Stimulated activated CD8-positive, alpha-beta memory T cell treated with anti-CD3 and anti-CD28 coated beads, Interleukin-15, amount 100 ng/mL, for 48 hours (primary cell): ENCODE measurements at places on chromosomes 4 and X.

DNA sequence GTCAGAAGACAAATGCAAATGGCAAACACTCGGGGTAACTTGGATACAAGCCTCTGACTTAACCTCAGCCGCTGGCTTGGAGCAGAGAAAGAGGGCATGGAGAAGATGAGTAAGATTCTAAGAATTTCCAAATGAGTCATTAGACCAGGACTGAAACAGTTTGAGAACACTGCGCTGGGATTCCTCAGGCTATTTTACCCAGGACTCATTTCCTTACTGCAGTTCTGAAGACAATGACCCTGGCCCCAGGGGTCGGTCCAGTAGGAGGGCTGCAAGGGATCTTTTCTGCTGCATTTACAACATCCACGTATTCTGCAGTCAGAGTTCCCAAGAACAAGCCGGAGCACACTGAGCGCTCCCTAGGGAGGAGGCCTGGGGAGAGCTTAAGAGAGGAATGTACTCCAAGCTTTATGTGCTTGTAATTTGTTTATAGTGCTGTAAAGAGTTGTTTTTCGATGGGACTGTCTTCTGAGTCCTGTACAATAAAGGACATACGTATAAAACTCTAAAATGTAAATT, 27.3 kb upstream of the SORBS2 start:
- no peak for DNase-seq

- no peak for DNase-seq
Observed at GRCh38 chrX:10828640-10829039, 208.3 kb upstream of the MID1 start.

- no peak for DNase-seq
Observed at GRCh38 chr4:107600436-107600835, 119.6 kb downstream of the PAPSS1 start.

- no peak for DNase-seq
Observed at GRCh38 chr4:38752372-38752940, 30.3 kb downstream of the TLR10 start.

DNA sequence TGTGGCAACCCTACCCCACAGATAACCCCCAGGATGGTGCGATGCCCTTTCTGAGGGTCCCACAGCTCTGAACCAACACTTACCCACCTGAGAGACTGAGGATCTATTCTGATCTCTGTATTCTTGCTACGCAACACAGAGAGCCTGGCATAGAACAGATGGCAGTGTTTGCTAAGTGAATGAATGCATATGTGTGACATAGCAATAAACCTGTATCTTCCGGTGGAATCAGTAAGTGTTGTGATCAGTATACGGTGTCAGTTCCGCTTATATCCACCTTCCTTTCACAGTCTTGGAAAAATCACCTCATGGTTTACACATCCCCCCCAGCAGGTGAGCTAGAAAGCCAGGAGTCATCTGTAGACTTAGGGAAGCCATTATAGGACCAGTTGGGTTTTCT, 5.9 kb upstream of the HSD17B10 start:
- no peak for DNase-seq

GRCh38 chrX:43314525-43314924, 341.6 kb upstream of the MAOA start:
- DNase-seq, result no peak

DNA sequence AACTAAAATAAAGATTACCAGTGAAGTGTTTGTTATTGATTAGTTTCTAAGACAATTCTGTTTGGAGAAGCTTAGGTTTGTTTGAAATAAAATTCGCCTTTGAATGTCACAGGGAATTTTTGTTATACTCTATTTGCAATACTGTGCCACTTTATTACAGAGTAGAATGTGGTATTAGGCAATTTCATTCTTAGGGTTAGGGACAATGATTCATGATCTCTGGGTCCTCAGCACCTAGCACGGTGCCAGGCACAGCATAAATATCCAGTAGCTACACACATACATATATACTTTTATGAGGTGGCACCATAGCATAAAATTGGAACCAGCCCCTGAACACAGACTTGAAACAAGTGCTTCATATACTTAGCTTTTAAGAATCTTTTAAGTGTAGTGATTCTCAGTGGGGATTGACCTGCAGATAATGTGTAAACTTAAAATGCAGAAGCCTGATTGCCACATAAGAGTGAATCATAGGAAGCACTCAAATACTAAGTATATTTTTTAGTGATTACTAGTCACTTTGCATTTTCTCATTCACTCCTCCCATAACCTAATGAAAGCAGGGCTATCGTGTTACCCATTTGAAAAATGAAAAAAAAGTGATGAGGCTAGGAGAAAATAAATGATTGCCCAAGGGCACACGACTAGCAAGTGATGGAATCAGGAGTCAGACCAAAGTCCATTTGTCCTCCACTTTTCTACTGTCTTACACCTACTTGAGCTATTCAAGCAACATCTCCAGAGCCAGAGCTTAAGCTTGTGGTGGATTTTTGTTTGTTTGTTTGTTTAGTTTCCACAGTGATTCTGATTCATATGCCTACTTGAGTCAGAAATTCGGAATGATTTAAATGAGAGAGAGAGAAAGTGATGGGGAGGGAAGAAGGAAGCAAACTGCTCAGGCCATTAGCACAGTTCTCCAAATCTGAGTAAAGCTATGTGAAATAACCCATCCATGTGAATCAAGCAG, 366.0 kb upstream of the FGF13 start:
- DNase-seq, result no peak

DNA sequence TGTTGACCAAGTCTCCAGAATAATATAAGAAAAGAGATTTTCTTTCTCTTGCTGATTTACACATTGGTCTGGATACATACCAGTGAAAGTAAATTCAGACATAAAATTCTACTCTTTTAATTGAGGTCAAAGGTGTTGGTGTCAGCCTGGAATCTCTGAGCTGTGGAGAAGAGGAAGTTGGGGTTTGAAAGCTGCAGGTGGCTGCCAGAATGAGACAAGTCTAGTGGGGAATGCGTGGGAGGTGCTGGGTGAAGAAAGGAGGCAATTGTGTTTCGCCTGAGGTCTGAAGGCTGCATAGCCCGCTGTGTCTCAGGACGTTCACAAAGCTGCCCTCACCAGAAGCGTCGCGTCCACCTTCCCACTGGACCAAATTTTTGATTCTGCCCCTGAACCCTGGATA, 31.2 kb downstream of the PHEX start:
- DNase-seq, result peak; percentile 44

- no peak for DNase-seq
Observed at GRCh38 chr4:104616401-104616820, 121.7 kb upstream of the CXXC4 start.

- DNase-seq, result no peak
Observed at GRCh38 chrX:8987672-8988250, 46.2 kb downstream of the FAM9B start.

- DNase-seq, result no peak
Observed at GRCh38 chr4:181647396-181648147, 595.6 kb upstream of the TENM3 start.

DNA sequence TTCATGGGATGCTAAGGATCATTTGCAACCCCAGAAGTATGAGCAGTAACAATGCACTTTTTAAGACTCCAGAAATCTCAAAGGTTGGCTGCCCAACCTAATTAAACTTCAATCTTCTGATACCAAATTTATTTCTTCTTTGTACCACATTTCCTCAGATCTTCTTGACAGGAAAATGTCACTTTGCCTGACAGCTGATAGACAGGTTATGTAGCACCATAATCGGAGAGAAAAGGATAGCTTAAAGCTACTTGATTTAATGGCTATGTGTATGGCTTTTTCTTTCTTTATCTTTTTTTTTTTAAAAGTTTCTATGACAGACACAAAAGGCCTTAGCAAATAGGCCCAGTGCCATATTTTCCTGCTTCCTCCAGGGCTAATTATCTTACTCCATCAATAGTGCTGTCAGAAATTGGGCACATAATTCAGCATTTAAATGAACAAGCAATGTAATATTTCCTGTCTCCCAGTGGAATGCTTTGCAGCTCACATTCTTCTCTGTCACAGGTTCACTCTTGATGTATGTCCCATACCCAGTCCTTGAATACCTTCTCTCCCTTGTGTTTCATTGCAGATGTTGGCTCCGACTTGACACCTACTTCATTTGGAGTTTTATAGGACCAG, 795.7 kb downstream of the ADGRL3 start:
- DNase-seq, result no peak

DNA sequence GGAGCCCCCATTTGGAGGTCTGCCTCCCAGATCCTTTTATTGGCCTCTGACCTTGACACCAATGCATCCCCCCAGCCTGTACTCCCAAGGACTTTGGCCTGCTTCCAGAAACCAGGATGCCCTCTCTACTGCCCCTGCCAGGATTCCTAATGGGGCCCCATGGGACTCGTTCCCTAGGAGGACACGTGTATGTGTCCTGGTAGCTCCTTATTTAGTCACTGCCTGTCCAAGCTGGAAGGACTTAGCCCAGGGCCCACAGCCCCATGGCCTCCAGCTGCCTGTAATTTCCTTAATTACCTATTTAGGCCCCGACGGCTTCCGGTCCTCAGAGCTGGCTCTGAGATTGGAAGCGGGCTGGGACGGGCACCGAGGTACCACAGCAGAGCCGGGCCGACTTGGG, 9.4 kb downstream of the ATP2B3 start:
- no peak for DNase-seq

GRCh38 chr4:125808022-125808421, 493.3 kb downstream of the FAT4 start:
- no peak for DNase-seq

- DNase-seq, result no peak
Observed at GRCh38 chr4:45897946-45898585, 225.8 kb downstream of the GABRG1 start.

DNA sequence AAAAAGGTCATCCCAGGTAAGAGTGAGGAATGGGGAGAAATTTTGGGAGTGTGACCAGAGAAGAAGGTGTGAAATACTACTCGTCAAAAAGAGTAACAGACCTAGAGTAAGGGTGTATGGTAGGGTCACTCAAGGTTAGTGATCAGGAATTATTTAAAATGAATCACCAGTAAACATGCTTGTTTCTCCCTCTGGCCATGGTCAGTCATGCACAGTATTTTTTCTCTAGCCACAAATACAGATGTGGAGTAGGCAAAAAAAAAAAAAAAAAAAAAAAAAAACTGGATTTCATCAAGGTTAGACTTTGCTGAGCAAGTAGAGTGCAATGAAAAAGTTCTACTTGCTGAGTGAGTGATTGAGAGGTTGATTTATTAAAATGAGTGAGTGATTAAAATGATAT, 34.2 kb upstream of the SLIT2 start:
- no peak for DNase-seq

DNA sequence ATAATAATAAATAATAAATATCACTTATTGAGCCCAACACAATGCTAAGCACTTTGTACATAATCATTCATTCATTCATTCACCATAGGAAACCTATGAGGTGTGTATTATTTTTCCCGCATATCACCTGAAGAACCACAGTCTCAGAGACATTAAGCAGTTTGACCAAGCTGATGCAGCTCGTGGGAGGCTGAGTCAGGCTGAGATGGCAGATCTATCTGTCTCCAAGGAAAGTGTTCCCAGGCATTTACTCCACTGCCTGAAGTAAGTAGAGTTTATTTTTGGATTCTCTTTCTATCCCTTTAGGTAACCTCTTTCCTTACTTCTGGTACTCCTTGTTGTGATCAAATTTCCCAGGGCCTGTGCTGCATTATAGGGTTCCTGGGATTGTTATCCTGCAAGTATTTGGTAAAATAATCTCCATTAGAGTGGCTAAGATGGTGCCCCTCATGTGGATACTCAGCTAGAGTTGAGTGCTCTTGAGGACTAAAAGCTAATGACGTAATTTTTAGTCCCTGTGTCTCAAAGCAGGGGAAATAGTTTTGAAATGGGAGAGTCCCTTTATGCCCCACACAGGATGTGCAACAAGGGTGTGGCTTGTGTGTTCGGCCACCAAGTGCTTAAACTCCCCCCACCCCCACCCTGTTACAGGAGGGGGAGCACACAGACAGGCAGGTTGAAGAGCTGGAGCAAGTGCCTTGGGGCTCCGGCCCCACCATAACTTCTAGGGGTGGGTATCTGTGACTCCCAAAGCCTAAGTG, 467.0 kb downstream of the STIM2 start:
- DNase-seq, result no peak

DNA sequence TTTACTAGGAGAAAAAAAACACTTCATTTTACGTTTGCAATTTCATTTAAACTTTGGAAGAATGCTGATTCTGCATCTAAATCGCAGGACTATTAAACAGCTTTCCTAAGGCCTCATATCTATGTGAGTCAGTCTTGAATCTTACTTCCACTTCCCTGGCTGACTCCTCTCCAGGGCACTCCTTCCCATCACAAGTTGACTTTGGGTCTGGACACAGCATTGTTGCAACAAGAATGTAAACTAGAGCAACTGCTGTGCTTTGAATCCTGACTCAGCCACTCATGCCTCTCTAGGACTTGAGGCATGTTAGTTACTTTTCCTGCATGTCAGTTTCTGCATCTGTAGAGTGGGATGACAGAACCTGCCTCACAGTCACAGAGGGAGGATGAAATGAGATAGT, 413.8 kb downstream of the FAT4 start:
- DNase-seq, result no peak

GRCh38 chrX:119067023-119067739, 5.6 kb upstream of the CT47C1 start:
- DNase-seq, result peak; percentile 25

DNA sequence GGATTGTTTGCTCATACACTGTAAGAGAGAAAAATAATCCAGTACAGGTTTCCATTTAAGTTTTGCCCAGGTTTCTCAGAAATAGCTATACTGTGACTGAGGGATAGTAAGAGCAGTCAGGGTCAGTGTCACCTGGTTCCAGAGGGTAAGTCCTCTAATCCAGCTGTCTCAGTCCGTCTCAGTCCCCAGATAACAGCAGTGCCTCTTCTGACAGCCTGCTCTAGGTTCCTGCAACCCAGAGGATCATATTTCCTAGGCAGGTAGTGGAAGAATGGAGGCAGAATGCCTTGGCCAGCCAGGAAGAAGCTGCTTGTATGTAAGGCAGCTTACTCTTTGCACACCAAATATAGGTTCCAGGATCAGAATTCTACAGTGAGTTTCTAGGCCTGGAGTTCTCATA, 22.6 kb upstream of the GNRHR start:
- no peak for DNase-seq

DNA sequence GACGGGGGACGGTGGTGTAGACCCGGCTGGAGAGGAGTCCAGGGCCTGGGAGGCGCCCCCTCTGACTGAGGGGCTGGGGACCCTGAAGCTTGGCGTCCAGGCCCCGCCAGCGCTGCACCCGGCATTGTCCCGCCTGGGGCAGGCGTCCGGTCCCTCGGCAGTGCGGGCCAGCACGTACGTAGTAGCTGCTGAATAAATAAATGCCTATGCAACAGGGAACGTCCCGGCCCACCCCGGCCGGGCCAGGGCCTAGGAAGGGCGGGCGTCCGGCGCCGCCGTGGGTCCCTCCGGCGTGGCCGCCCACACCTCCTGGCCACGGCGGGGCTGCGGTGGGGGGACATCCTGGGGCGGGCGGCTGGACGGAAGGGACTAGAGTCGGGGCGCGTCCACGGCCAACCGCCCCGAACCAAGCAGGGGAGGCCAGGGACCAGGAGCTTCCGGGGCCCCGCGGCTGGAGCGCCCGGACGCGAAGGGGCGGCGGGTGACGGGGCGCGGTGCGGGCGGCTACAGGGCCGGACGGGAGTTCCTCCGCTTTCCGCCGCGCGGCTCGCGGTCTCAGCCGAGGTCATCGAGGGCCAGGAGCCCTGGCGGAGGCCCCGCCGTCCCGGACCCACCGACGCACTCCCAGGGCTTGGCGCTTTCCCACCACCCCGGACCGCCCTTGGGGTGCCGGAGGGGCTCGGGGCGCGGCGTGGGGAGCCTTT, 886 bp upstream of the WWC2 start:
- DNase-seq, result no peak
